Stimulated activated CD4-positive, alpha-beta T cell treated with anti-CD3 and anti-CD28 coated beads, TNF-alpha, amount 100 ng/mL, for 1 hour (primary cell): ENCODE measurements at places on chromosomes 2 and 18.

DNA sequence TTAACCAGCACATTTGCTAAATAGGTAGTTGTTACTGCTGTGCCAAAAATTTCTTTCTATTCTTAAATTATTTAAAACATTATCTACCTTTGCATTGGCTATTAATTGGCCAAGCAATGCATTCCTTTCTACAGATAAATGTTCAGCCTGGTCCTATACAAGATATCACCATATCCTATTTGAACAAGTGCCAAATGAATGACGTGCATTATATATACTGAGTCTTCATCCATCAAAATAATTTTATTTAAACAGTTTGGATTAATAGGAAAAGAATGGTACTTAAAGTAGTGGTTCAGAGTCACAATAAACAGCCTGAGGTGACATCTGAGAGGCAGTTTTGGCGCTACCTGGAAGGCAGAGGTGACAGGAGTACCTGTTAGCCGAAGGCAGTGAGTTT, 230.1 kb upstream of the EPAS1 start:
- no peak for DNase-seq

- DNase-seq: no peak
Observed at GRCh38 chr2:239006622-239007285, 158.9 kb downstream of the TWIST2 start.

GRCh38 chr2:204608237-204608939, 63.1 kb downstream of the PARD3B start:
- no peak for DNase-seq

GRCh38 chr2:25151718-25152117, 16.7 kb downstream of the POMC start:
- DNase-seq: no peak

GRCh38 chr2:9675415-9676351, 44.9 kb upstream of the YWHAQ start:
- no peak for DNase-seq

DNA sequence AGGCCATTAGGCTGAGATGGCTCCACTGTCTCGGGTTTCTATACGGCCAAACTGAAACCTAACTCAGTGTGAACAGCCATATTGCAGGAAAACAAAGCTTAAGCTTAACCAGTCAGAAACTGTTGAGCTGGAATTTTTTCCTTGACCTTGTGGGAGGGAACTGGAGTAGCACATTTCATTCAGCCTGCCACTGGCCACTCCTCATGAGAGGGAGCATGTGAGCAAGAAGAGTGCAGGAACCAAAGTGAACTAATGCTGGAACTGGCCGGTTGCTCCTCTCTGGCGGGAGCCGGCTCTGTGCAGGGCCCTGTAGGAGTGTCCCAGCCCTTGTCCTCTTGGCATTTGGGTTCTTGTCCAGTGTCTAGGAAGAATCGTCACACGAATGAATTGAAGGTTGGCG, 5.9 kb upstream of the POLE4 start:
- no peak for DNase-seq

DNA sequence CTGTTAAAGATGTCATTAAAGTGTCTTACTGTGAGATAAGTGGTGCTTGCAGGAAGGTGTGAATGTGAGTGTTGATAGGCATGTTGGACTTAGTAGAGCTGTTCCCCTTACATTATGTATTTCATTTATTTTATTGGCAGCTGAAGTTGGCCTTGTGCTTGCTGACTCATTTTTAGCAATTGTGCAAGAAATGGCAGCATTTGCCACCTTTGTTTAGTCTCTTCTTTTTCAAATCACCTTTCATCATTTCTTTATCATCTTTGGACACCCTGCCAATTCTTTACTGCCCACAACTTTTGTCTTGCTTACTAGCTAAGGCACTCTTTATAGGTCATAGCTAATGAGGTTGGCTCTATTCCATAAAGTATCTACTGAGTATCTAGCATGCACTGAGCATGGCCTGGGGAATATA, 130.3 kb upstream of the LYPD6 start:
- no peak for DNase-seq

DNA sequence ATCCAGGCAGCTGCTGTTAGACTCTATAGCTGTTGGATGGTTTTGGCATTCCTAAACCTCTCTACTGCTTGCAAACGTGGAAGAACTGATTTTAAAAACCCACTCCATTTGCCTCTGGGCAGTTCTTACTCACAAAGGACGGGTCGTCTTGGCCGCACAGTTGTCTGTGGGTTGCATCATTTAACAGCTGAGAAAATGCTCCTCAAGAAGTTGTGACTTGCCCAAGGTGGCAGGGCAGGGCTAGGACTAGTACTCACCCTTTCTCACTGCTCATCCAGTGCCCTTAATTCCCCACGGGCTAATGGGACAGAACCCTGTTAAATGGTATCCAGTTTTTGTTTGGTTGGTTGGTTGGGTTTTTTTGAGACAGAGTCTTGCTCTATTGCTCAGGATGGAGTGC, 997 bp upstream of the DRC1 start:
- DNase-seq: no peak

DNA sequence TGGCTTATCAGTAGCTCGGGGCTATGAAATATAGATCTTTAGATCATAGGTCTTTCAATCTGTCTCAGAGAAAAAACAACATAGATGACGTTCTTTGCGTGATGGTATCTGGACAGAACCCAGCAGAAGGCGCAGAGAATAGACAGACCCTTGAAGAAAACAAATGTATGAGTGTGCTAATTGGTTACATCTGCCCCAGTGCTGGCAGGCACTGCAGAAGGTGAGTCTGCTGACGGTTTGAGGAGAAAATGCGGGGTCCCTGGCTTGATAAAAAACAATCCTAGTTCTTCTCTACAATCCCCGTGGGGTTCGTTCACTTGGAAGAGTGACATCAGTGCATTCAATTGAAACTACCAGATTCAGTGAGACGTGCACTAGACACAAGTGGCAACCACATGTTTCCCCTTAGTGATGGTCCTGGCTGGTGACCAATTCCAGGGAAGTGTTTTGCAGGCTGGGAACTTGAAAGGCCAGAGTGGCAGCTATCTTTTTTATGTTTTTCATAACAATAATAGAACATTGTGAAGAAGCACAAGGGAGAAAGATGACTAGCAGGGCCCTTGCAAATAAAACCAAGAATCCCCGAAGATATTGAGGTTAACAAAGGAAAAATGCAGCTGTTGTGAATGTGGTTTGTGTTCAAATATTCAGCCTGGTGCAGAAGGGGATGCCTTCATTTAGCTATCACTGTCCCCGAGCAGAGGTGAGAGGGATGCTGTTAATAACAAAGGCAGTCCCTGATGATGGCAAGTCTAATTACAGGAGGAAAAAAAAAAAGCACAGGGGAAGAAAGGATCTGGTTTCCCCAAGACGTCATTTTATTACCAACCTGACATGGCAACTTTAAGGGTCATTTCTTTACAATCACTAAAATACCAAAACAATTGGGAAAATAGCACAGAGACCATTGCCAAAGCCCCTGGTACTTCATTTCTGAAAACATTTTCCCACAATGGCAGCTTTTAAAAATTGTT, 337.6 kb upstream of the FIGN start:
- DNase-seq: no peak

DNA sequence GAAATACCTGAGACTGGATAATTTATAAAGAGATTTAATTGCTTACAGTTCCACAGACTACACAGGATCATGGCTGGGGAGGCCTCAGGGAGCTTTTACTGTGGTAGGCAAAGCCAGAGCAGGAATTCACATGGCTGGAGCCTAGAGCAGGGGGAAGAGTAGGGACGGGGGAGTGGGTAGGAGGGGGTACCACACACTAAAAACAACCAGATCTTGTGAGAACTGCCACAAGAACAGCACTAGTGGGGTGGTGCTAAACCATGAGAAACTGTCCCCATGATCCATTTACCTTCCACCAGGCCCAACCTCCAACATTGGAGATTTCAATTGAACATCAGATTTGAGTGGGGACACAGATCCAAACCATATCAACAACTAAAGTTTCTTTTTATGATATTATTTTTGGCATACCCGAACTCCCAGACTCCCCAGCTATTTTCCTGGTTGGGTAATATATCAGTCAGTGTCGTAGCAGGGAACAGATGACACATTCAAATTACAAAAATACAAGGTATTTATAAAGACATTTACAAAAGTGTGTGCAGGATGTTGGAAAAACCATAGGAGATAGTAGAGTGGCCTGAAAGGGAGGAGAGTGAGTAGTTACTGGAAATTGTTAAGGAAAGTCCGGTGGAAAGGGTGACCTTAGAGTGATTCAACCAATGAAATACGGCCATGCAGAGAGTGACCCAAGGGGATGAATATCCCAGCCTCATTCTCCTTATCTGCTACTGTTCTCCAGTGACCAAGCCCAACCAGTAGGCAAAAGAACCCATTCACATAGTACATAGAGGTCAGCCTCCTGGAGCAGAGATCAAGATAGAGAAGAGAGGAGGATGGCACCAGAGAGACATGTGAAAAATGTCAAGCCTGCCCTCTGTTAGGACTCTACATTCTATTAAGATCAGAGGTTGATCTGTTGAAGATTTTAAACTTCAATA, 8.8 kb downstream of the RPL37A start:
- no peak for DNase-seq

DNA sequence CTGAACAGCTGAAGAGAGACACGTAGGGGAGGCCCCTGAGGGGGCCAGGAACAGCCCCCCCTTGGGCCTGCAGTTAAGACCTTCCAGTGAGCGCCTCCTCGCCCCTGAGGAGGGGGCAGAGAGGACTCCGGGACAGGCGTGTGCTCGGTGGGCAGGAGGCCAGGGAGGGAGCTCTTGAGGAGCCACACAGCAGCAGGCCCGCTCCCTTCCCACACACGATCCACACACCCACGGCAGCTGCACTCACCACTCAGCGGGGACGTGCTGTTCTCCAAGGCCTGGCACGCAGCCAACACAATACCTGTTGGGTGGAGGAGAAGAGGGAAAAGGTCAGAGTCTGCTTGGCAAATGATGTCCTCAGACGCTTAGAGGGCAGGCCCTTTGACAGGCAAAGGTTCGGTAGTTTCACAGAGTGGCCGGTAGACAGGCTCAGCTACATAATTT, 39.0 kb downstream of the TGFA start:
- DNase-seq: no peak

GRCh38 chr18:54679318-54680149, 88.5 kb downstream of the DYNAP start:
- no peak for DNase-seq

- no peak for DNase-seq
Observed at GRCh38 chr18:48391868-48392267, 17.3 kb downstream of the ZBTB7C start.

GRCh38 chr2:229887441-229887840, 34.4 kb downstream of the TRIP12 start:
- DNase-seq: no peak

GRCh38 chr2:216012133-216012829, 1.1 kb downstream of the MREG start:
- no peak for DNase-seq

DNA sequence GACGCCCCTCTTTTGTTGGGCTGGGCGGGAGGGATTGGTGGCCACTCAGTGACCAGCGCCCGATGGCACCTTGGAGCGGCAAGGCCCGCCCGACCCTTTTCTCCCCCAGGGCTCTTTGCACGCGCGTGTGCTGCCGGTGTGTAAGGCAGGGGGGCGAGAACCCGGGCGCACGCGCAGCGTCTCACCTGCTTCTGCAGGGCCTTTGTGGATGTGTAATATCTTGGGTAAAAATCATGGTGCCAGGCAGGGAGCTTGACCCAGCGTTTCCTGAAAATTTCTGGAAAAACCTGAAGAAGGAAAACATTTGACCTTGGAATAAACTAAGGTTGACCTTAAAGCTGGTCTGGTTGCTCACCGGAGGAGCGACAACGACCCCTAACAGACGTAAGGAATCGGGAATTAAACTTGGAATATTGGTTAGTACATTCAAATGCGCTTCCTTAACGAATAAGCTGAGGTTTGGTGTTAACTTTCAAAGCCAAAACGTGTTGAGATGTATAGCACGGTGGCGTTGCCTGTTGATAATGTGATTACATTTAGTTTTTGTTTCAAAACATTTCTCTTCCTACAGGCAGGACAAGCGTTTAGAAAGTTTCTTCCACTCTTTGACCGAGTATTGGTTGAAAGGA, 438 bp downstream of the HSPE1 start:
- DNase-seq: no peak

DNA sequence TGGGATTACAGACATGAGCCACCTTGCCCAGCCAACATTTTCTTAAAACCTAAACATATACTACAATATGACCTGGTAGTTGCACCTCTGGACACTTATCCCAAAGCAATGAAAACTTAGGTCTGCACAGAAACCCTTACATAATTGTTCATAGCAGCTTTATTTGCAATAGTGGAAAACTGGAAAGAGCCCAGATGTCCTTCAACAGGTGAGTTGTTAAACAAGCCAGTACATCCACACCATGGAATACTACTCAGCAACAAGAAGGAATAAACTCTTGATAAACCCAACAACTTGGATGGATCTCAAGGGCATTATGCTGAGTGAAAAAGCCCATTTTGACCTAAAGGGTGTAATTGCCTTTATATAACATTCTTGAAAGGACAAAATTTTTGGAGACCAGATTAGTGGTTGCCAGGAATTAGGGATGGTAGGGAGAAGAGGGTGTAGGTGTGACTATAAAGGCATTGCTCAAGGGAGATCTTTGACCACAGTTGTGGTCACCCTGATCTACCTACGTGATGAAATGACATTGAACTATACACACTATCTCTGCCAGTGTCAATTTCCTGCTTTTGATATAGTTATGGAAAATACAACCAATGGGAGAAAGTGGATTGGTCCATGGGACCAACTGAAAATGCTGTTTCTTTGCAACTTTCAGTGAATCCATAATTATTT, 11.9 kb upstream of the AMMECR1L start:
- DNase-seq: no peak

DNA sequence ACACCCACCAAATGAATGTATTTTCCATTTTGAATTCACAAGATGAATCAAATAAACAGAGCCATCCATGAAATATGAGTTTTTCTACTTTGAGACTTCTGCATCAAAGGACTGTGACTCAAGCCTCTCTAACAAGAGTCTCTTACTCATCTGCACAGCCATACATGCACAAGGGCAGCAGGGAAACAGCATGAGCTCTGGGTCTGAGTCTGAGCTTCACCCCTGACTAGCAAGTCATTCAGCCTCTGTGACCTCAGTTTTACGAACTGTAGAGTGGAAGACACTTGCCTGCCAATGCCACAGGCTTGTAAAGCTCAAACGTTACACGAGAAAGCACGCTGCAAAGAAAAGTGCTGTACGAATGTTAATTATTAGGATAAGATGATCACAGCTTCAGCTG, 42.9 kb downstream of the MREG start:
- DNase-seq: no peak

DNA sequence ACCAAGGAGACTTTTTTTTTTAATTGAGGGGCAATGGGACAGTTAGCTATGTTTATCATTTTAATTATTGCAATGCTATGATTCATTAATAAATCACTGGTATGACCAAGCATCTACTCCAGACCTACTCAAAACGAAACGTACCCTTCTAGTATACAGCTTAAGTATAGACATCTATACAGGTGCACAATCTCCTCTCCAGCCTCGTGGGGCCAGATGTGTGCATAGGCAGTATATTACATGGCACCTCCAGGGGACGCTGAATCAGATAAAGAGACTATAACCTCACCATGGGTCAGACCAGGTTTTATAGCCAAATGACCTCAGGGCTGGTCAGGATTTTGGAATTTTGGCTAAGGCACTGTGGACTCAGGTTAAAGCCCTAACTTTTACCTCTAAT, 86.6 kb downstream of the SS18 start:
- DNase-seq: no peak
